ENCODE measurements at places on chromosomes 7 and 10. TPM values are rescaled to one million over a fixed set of nuclear protein-coding genes. Genes with fewer than 3 reads are reported as not detected.
A peak's percentile ranks its signal among the peaks of the same experiment; 100 is the strongest.

Gene KCNIP2
- total RNA-seq: 0.61 TPM

- peak; percentile 74 for DNase-seq
Observed at GRCh38 chr7:156473476-156474240, 166.9 kb upstream of the RNF32 start.

Gene C10orf95
- not detected for total RNA-seq

Gene ASB10
- total RNA-seq: not detected

GRCh38 chr10:34918060-34918775 is 103.1 kb upstream of the PARD3 start:
- no peak for DNase-seq

GRCh38 chr7:94655848-94656657 is at the start of gene SGCE:
Gene SGCE, minus strand, starts transcription at chr7:94656133. Its CDS starts 35 bp downstream, at chr7:94656098.
- peak; percentile 89 for DNase-seq

- no peak for DNase-seq
Observed at GRCh38 chr7:5203183-5203537, 13.1 kb downstream of the WIPI2 start.

- DNase-seq: no peak
Observed at GRCh38 chr7:88307412-88307811, 718 bp upstream of the STEAP4 start.

Gene IL2RA
- not detected for total RNA-seq

DNA sequence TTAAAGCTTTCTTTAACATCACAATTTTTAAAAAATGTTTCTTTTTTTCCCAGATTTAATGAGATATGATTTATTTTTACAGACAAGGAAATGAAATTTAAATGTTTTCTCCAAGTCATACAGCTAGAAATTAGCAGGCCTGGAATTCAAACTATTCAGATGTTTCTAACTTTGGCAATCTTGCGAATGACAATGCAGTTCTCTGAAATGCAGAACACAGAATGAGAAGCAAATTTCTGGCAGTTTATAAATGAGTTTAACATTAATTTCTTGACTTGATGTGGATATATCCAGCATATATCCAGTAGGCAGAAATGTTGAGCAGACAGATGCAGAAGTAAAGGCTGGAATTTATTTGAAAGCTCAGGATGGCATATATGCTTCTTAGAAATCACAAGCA is 227.5 kb downstream of the THSD7A start:
- DNase-seq: no peak

Gene KCNH2
- total RNA-seq: 0.11 TPM

Gene EBLN1
- total RNA-seq: not detected

Gene ADAM12
- not detected for total RNA-seq

Gene LIPM
- total RNA-seq: not detected

- DNase-seq: no peak
Observed at GRCh38 chr10:51405580-51406351, 293.6 kb downstream of the CSTF2T start.

Gene EFCAB10
- total RNA-seq: not detected

All from Karpas-422 (cell line).